ENCODE measurements at places on chromosomes 5 and 9. TPM values are rescaled to one million over a fixed set of nuclear protein-coding genes. Genes with fewer than 3 reads are reported as not detected.

Gene PTCH1
- 24.1 TPM for total RNA-seq

Gene WDR38
- not detected for total RNA-seq

Gene SNCAIP
- 254 TPM for total RNA-seq

Gene DNLZ
- 14.5 TPM for total RNA-seq

Gene MEF2C
- total RNA-seq, result 134 TPM

Gene FGF10
- 0.15 TPM for total RNA-seq

Gene CD274
- total RNA-seq, result 0.56 TPM
